Tongue (tissue), 3 donors: ENCODE measurements at places on chromosomes 7 and 10. TPM values are rescaled to one million over a fixed set of nuclear protein-coding genes. Genes with fewer than 3 reads are reported as not detected.

The PDE1C gene
- 9.9 TPM for total RNA-seq

The CCDC3 gene
- 15.0 TPM for total RNA-seq

The TMEM196 gene
- total RNA-seq, result not detected

The GPAM gene
- total RNA-seq, result 14.9 TPM

The ARHGAP22 gene
- 2.1 TPM for total RNA-seq

The NYAP1 gene
- 2.3 TPM for total RNA-seq

The CPN1 gene
- not detected for total RNA-seq

The ZNF282 gene
- total RNA-seq, result 26.2 TPM

The ZCWPW1 gene
- 2.1 TPM for total RNA-seq

The EIF3A gene
- total RNA-seq, result 123 TPM

The PTF1A gene
- total RNA-seq, result not detected

The GRID2IP gene
- total RNA-seq, result 0.31 TPM

The DLG5 gene
- total RNA-seq, result 34.6 TPM

The SOSTDC1 gene
- total RNA-seq, result 21.8 TPM

The ADCY1 gene
- total RNA-seq, result 9.8 TPM

The GALNT17 gene
- total RNA-seq, result 38.0 TPM

The ZNF804B gene
- total RNA-seq, result not detected

The SAMD9L gene
- total RNA-seq, result 11.8 TPM

The ALOX5 gene
- 12.4 TPM for total RNA-seq

The PDE6C gene
- total RNA-seq, result not detected

The NEUROD6 gene
- total RNA-seq, result 0.21 TPM

The CYP2C8 gene
- 0.31 TPM for total RNA-seq
